Stimulated activated CD4-positive, alpha-beta T cell treated with anti-CD3 and anti-CD28 coated beads, Interleukin-2, amount 100 ng/mL, for 24 hours (primary cell): ENCODE measurements at places on chromosomes 7 and 10.

- DNase-seq: no peak
These were observed 182.1 kb downstream of the NEBL start for GRCh38 chr10:20714979-20715378.

DNA sequence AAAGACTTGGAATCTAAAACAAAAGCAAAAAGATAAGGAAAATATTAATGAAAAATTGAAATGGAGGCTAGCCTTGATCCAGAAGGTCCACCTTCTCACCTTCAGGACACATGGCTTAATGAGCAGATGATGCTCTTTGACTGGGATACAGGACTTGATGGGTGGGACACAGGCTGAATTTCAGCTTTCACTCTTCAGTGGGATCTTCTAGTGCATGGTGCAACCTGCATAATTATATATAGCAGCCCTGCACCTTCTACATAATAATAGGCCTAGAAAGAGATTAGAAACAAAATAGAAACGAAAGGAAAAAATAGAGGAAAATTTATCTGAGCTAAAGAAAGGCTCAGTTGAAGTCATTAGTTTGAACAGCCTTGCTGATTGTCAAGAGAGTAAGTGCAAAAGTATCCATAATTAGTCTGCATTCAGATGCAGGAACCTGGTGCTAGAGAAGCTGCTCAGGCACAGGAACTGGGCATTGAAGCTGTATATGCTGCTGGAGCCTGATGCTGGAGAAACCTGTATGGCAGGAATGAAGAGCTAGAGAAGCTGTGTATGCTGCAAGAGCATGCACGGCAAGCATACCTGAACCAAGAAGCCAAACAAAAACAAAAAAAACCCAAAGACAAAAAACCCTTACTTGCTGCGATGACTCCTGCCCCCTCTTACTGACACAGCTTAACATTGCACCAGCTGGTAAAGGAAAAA is 19.4 kb downstream of the MKLN1 start:
- no peak for DNase-seq

GRCh38 chr10:58177362-58177947 is 90.2 kb downstream of the IPMK start:
- DNase-seq: no peak

GRCh38 chr10:84298057-84298456 is 30.3 kb upstream of the CCSER2 start:
- DNase-seq: no peak

DNA sequence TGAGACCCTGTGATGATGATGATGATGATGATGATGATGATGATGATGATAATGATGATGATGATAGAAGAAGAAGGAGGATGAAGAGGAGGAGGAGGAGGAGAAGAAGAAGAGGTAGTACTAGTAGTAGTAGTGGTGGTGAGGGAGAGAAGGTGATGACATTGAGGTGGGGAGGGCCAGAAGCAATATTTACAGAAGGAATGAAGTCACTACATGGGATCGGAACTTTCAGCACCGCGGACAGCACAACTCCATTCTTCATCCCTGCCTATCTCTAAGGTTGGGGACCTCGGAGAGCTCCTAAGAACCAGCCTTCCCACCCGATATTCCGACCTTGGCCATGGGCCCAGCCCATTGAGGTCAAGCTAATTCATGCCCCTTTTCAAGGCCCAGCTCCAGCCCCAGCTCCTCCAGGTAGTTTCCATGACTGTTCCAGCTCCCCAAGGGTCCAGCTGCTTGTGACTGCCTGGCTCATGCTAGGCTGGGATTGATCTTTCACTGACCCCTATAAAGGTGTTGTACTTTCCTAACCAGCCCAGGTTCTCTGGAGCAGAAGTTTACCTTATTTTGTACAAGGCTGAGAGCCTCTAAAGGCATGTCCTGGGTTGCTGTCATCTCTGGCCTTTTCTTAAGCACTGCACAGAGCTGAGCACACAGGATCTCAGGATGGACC is 10.3 kb downstream of the CRHR2 start:
- DNase-seq: peak; percentile 16

- no peak for DNase-seq
These were observed 47.9 kb downstream of the TBATA start for GRCh38 chr10:70737250-70737649.

GRCh38 chr10:51918884-51919325 is 219.5 kb upstream of the CSTF2T start:
- no peak for DNase-seq

GRCh38 chr7:12713625-12714378 is 26.4 kb downstream of the ARL4A start:
- DNase-seq: no peak

- no peak for DNase-seq
These were observed 321.9 kb downstream of the PTPRN2 start for GRCh38 chr7:158265743-158266080.

DNA sequence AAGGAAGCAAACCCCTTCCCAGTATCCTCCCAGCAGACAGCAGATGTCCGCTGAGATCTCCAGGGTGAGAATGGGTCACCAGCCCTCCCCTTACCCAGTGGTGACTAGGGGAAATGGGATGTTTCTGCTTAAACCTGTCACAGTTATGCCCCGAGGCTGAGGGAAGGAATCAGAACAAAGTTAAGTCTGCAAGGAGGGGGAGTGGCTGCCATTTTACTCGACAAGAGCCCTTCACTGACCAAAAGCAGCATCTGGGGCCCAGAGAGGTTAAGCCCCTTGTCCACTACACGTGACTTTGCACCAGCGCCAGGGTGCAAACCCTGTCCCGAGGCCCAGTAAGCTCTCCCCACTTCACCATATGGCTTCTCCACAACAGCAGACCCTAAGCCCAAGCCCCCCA is 4.6 kb upstream of the NANOS1 start:
- no peak for DNase-seq

DNA sequence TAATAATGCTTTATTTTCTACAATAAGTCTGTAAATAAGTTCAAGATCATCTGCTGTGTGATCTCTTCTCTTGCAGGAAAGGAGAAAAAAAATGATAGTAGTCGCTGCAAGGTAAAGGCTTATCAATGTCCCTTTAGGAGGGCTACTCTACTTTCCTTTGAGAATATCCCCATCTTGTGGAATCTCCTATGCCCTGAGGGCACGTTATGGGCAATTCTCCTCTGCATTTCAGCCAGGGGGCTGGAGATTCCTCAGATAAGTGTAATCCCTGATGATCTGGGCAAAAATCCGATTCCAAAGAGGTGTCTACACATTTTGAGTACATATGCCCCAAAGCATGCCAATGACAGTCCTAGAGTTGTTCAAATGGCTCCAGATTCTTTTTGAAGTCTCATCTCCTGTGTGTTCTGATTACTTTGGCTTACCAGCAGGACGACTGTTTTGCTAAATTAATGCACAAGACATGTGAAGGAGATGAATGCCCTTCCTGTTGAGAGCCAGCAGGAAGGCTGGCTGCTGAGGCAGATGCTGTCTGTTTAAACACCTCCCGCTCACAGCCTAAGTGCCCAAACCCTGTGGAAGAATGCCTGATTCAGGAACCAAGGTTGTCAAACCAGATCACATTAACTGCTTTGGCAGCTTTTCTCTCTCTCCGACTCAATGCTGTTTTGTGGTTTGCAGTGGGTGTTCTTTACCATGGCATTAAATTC is 171.2 kb upstream of the COL1A2 start:
- DNase-seq: no peak

- peak; percentile 75 for DNase-seq
These were observed 25.2 kb downstream of the GET4 start for GRCh38 chr7:901388-902154.

DNA sequence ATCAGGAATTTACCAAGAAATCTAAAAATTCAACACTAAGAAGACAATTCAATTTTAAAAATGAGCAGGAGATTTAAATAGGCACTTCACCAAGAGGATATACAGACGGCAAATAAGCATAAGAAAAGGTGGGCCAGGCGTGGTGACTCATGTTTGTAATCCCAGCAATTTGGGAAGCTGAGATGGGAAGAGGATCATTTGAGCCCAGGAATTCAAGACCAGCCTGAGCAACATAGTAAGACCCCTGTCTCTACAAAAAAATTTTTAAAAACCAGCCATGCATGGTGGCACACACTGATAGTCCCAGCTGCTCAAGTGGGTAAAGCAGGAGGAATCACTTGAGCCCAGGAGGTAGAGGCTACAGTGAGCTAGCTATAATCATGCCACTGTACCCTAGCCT is 3.5 kb upstream of the AKR1D1 start:
- DNase-seq: no peak

GRCh38 chr10:29596356-29596755 is 38.4 kb downstream of the SVIL start:
- no peak for DNase-seq

DNA sequence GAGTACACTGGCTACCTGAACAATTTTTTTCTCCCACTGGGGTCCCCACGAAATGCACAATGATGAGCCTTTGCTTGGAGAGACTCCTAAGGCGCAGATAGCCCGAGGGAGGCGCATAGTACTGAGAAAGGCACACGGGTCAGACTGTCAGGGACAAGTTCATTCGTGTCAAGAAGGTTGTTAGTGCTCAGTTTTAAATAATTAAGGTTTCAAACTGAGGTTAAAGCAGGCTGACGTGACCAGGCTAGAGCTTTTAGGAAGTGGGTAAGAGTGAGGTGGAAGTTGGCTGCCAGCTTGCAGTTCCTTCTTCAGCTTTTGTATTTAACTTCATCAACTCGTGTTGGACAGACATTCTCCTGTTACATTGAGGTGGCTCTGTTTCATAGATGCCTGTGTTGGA is 31.6 kb downstream of the RBM33 start:
- DNase-seq: no peak

DNA sequence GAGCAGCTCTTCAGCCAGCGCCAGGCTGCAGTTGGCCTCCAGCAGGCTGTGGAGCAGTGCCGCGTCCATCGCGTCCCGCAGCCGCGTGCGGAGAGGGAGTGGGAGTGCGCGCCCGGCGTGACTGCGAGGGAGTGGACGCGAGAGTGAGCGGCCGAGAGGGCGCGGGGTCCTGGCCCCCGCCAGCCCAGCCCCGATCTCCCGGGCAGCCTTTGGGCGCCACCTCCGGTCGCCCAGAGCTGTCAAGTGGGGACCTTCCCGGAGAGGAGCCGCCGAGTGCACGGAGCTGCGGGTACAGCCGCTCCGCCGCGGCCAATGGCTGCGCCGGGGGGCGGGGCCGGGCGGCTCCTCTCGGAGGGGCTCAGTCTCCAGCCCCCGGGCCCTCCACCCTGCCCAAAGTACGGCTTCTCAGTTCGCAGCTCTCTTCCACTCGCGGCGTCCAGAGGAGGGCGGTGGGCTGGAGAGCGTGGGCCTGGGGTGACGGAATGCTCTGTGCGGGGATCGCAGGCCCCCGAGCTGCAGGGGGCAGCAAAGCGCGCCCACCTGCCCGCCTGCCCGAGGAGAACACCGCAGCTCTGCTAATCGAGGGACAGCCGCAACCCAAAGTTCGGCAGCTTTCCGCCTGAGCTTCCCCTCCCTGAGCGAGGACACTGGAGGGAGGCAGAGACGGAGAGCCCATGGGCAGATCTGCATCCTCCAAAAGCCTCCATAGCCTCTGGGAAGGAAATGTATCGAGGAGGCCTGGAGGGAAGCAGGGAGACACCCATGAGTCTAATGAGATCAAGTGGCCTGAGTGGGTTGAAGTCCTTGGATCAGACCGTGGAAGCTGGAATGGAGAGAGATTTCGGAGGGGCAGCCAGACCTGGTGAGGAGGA is at the start of gene CRHR2:
Gene CRHR2, minus strand, starts transcription at position 245 of the 872 bp plus-strand sequence. Its CDS starts 176 bp downstream, at position 69.
- peak; percentile 26 for DNase-seq

DNA sequence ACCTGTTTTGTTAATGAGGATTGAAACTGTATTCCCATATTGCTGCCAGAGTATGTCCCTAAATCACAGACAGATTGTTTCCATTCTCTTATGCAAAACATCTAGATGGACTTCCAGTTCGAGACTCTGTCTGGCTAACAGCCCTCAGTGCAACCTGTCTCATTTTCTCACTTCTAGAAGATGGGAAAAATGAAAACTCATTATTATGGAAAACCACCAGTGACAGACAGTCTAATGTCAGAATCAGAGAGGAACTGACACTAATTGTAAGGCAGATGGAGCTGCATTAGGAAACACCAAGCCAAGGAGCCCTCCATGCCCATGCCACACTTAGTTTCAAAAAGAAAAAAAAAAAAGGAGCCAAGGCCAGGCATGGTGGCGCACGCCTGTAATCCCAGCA is 61.6 kb downstream of the NPSR1 start:
- no peak for DNase-seq

GRCh38 chr10:76628801-76629200 is 1008.8 kb downstream of the KCNMA1 start:
- DNase-seq: no peak

DNA sequence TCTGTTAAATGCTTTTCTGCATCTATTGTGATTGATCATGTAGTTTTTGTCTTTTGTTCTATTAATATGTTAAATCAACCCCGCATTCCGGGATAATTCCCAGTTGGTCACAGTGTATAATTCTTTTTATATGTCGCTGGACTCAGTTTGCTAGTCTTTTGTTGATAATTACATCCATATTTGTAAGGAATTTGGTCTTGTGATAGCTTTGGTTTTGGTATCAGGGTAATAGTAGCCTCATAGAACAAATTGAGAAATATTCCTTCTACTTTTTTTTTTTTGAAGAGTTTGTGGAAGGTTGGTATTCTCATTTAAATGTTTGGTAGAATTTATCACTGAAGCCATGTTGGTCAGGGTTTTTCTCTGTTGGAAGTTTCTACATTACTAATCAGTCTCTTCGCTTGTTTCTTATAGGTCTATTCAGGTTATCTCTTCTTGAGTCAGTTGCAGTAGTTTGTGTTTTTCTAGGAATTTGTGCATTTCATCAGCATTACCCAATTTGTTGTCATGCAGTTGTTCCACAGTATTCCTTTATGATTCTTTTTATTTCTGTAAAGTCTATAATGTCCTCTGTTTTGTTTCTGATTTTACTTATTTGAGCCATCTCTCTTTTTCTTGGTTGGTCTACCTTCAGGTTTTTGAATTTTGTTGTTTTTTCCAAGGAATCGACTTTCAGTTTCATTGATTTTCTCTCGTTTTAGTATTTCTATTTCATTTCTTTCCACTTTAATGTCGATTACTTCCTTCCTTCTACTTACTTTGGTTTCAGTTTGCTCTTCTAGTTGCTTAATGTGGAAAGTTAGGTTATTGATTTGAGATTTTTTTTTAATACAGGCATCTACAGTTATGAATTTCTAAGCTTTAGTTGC is 64.6 kb upstream of the GJD4 start:
- DNase-seq: no peak

DNA sequence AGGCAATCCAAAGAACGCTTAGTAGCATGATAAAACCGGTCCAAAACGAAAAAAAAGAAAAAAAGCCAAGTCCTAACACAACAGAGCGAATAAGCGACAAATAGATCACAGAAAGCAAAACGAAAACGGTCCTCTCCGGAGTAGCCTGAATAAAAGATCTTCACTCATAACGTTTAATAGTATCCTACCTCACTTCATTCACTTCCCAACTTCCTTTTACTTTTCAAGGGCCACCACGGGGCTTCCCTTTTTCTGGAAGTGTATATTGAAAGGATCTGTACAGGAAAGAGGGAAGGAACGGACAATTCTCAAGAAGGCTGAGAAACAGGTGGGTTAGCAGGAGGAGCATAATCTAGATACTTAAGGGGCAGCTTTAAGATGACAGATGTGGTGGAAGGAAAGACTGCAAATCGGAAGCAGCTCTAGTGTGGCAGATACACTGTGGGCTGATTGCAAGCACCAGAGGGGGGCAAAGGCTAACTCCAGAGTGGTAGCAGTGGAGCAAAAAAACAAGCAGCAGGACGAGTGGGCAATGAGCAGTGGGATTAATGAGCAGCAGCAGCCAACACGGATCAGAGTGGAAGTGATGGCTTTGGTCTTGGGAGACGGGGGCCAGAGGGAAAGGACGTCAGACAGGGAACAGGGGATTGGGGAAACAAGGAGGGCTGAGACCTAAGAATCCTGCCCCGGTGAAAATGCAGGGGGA is 866 bp downstream of the CNOT4 start:
- peak; percentile 28 for DNase-seq
